ENCODE measurements at places on chromosomes 12 and 14. TPM values are rescaled to one million over a fixed set of nuclear protein-coding genes. Genes with fewer than 3 reads are reported as not detected.

TPH2 gene
- total RNA-seq: 1.8 TPM

MGST1 gene
- total RNA-seq: 20.3 TPM

TOMM20L gene
- total RNA-seq: not detected

KRT8 gene
- total RNA-seq: 12.0 TPM

PDZRN4 gene
- 10.9 TPM for total RNA-seq

P2RX7 gene
- 8.7 TPM for total RNA-seq

ADAM21 gene
- total RNA-seq: 0.69 TPM

EPYC gene
- not detected for total RNA-seq

HOXC9 gene
- total RNA-seq: 8.5 TPM

SFSWAP gene
- 39.9 TPM for total RNA-seq

CDKL1 gene
- total RNA-seq: 15.3 TPM

AQP6 gene
- 2.3 TPM for total RNA-seq

COCH gene
- total RNA-seq: 17.1 TPM

PTPRO gene
- 29.9 TPM for total RNA-seq

HHIPL1 gene
- 5.7 TPM for total RNA-seq

TAS2R20 gene
- 3.4 TPM for total RNA-seq

TSPAN8 gene
- total RNA-seq: 16.1 TPM

NOXRED1 gene
- 0.50 TPM for total RNA-seq

REP15 gene
- total RNA-seq: 1.7 TPM

FAM186B gene
- 0.10 TPM for total RNA-seq

GPR84 gene
- 0.99 TPM for total RNA-seq

STRN3 gene
- 54.4 TPM for total RNA-seq

KRT75 gene
- total RNA-seq: not detected

GRCh38 chr12:51270067-51270950, at the start of gene SMAGP:
Gene SMAGP (minus strand): TSS chr12:51270415. CDS start chr12:51269278, 1,137 bp downstream.
- DNase-seq: no peak
- H3K4me1 ChIP-seq: peaks cover 5% of the 10 kb centered on the region
- H3K36me3 ChIP-seq: no peaks in the 10 kb centered on the region
- H3K4me3 ChIP-seq: peak within 1 kb of the TSS; percentile 47
- no peak within 1 kb of the TSS for H3K27ac ChIP-seq

- no peaks in the 10 kb centered on the region for H3K27me3 ChIP-seq
- no peak for DNase-seq
- no peak overlapping the region for H3K4me3 ChIP-seq
- peaks cover 89% of the 10 kb centered on the region for H3K36me3 ChIP-seq
These were observed 15.7 kb downstream of the PGAM5 start for GRCh38 chr12:132726386-132726785.

DNA sequence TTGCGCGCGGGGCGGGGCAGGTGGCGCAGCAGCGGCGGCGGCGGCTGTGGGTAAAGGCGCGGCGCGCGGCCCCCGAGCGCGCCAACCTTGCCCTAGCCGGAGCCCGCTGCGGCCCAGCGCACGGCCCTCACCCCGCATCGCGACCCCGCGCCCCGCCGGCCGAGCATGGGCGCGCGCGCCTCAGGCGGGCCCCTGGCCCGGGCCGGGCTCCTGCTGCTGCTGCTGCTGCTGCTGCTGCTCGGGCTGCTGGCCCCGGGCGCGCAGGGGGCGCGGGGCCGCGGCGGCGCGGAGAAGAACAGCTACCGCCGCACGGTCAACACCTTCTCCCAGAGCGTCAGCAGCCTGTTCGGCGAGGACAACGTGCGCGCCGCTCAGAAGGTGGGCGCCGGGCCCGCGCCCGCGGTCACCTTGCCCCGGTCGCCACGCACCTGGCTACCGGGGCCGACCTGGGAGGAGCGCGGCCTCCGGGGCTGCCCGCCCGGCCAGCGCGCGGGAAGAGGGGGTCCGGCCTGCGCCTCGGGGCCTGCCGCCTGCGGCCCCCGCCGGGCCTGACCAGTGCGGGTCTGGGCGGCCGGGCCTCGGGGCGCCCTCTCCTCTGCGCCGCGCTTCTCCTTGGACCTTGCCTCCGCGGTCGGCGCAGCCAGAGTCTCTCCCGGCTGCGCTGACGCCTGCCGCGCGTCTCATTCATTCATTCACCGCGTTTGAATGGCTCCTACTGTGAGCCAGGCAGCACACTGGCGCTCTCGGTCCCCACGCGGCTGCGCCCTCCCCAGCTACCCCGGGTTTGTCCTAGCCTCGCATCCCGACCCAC, at the start of gene BRI3BP:
Gene BRI3BP (plus strand): TSS at position 20 of the 811 bp plus-strand sequence. CDS start 146 bp downstream, at position 166.
- peaks cover 14% of the 10 kb centered on the region for H3K4me1 ChIP-seq
- no peaks in the 10 kb centered on the region for H3K27me3 ChIP-seq
- no peak within 1 kb of the TSS for H3K27ac ChIP-seq
- H3K36me3 ChIP-seq: no peaks in the 10 kb centered on the region
- no peak for DNase-seq

DNA sequence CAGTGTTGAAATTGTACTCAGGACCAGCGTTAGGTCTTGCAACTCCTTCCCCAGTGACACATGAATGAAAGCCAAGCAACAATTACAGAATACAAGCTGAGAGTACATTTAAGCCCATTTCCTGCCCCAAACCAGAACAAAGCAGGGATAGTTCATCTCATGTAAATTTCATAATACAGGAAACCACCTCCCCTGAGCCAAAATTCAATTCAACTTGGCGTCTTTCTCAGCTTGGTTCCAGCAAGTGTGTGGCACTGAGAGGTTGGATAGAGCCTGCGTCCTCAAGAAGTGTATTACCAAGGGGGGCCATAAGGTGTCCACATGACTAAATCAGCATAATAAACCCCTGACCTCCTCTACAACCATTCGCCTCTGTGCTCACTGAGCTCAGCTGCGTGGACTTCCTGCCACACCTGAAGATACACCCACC, 278.9 kb upstream of the CRY1 start:
- no peak overlapping the region for H3K27ac ChIP-seq
- no peak overlapping the region for H3K4me3 ChIP-seq
- peaks cover 16% of the 10 kb centered on the region for H3K4me1 ChIP-seq
- no peaks in the 10 kb centered on the region for H3K36me3 ChIP-seq
- DNase-seq: no peak
- H3K27me3 ChIP-seq: no peaks in the 10 kb centered on the region

- peak overlapping the region; percentile 36 for H3K4me3 ChIP-seq
- peak; percentile 61 for DNase-seq
- no peak overlapping the region for H3K27ac ChIP-seq
- H3K36me3 ChIP-seq: peaks cover 33% of the 10 kb centered on the region
- H3K27me3 ChIP-seq: peaks cover 4% of the 10 kb centered on the region
- peaks cover 11% of the 10 kb centered on the region for H3K4me1 ChIP-seq
These were observed 103.3 kb upstream of the FKBP4 start for GRCh38 chr12:2691345-2692071.

- no peaks in the 10 kb centered on the region for H3K4me1 ChIP-seq
- H3K27ac ChIP-seq: no peak overlapping the region
- peaks cover 7% of the 10 kb centered on the region for H3K36me3 ChIP-seq
- no peaks in the 10 kb centered on the region for H3K27me3 ChIP-seq
These were observed 8.1 kb downstream of the LRRC43 start for GRCh38 chr12:122190842-122191668.

DNA sequence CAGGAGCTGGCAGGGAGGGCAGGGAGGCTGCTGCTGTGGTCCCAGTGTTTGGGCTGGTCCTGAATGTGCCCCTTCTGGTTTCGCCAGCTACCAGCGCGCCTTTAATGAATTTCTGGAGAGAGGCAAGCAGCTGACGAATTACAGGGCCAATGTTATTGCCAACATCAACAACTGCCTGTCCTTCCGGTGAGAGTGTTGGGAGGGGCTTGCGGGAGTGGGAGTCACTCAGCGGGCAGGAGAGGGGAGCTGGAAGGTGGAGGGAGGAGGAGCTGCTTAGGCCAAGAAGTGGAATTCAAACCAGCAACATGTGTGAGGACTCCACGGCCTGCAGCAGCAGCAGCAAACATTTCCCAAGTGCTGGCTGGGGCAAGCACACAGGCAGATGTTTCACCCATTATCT, 7.7 kb downstream of the TNFAIP2 start:
- H3K4me3 ChIP-seq: no peak overlapping the region
- peaks cover 38% of the 10 kb centered on the region for H3K4me1 ChIP-seq
- peak; percentile 58 for DNase-seq
- H3K36me3 ChIP-seq: peaks cover 56% of the 10 kb centered on the region
- H3K27ac ChIP-seq: no peak overlapping the region

DNA sequence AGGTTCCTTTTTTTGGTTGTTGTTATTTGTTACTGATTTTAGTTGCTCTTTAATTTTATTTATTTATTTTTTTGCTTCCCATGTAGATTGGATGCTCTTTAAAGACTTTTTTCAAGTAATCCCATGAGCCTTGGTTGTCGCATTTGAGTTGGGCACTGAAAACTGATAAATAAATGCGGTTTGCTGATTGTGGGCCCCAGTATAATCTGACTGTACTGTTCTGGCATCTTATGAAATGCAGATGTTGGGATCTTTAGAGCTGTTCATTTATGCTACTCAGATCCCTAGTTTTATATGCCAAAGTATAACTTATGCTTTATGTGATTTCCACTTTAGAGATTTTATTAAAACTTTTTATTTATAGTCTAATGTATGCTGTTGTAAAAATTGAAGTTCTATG, 33.3 kb downstream of the WNK1 start:
- H3K27ac ChIP-seq: no peak overlapping the region
- no peaks in the 10 kb centered on the region for H3K36me3 ChIP-seq
- H3K4me3 ChIP-seq: no peak overlapping the region
- H3K4me1 ChIP-seq: no peaks in the 10 kb centered on the region
- H3K27me3 ChIP-seq: no peaks in the 10 kb centered on the region
- DNase-seq: no peak

DNA sequence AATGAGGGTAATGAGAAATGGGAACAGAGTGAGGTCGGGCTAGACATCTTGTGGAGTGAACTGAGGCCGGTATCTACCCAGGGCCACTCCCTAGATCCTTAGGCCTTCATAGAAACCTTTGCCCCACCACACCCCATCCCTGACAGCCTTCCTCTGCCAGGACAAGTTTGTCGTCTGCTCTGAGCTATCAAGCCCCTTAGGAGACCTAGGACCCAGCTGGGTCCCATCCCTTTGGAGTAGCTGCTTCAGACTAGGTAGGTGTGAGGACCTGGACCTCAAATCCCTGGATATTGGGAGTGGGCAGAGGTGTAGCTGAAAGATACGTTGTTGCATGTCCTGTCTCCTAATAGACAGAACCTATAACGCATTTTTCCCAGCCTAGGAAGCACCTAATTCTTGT, at the start of gene TMEM253:
Gene TMEM253 (plus strand): TSS at position 136 of the 400 bp plus-strand sequence. CDS start 278 bp downstream, outside the sequence.
- no peaks in the 10 kb centered on the region for H3K36me3 ChIP-seq
- no peak within 1 kb of the TSS for H3K4me3 ChIP-seq
- DNase-seq: no peak
- peaks cover 46% of the 10 kb centered on the region for H3K4me1 ChIP-seq
- no peaks in the 10 kb centered on the region for H3K27me3 ChIP-seq

- H3K27me3 ChIP-seq: no peaks in the 10 kb centered on the region
- H3K36me3 ChIP-seq: no peaks in the 10 kb centered on the region
- no peak for DNase-seq
- no peaks in the 10 kb centered on the region for H3K4me1 ChIP-seq
- no peak overlapping the region for H3K27ac ChIP-seq
These were observed 103.6 kb downstream of the SCFD1 start for GRCh38 chr14:30725763-30726162.

- no peaks in the 10 kb centered on the region for H3K27me3 ChIP-seq
- H3K4me3 ChIP-seq: no peak overlapping the region
- peaks cover 26% of the 10 kb centered on the region for H3K36me3 ChIP-seq
- no peak for DNase-seq
- no peak overlapping the region for H3K27ac ChIP-seq
- H3K4me1 ChIP-seq: no peaks in the 10 kb centered on the region
These were observed 19.6 kb downstream of the LGMN start for GRCh38 chr14:92728759-92729364.

GRCh38 chr14:96090441-96091148, 51.4 kb downstream of the C14orf132 start:
- H3K27me3 ChIP-seq: no peaks in the 10 kb centered on the region
- DNase-seq: peak; percentile 68
- peaks cover 36% of the 10 kb centered on the region for H3K4me1 ChIP-seq
- peak overlapping the region; percentile 67 for H3K27ac ChIP-seq

- DNase-seq: no peak
- H3K4me1 ChIP-seq: peaks cover 29% of the 10 kb centered on the region
- H3K27ac ChIP-seq: peak overlapping the region; percentile 67
These were observed 1.1 kb upstream of the CDC42BPB start for GRCh38 chr14:103058164-103059055.

GRCh38 chr12:124416516-124417395, 121.9 kb downstream of the RFLNA start:
- peaks cover 83% of the 10 kb centered on the region for H3K36me3 ChIP-seq
- DNase-seq: no peak
- no peak overlapping the region for H3K4me3 ChIP-seq
- no peak overlapping the region for H3K27ac ChIP-seq

GRCh38 chr12:20629414-20630156, 65.5 kb upstream of the SLCO1C1 start:
- DNase-seq: no peak
- H3K4me1 ChIP-seq: no peaks in the 10 kb centered on the region
- no peaks in the 10 kb centered on the region for H3K27me3 ChIP-seq
- no peak overlapping the region for H3K4me3 ChIP-seq

- H3K36me3 ChIP-seq: no peaks in the 10 kb centered on the region
- peak overlapping the region; percentile 57 for H3K27ac ChIP-seq
These were observed 768 bp downstream of the PTPN11 start for GRCh38 chr12:112419297-112420133.

- peaks cover 24% of the 10 kb centered on the region for H3K36me3 ChIP-seq
- H3K4me3 ChIP-seq: no peak overlapping the region
- H3K27me3 ChIP-seq: no peaks in the 10 kb centered on the region
- no peak for DNase-seq
- H3K4me1 ChIP-seq: peaks cover 40% of the 10 kb centered on the region
- no peak overlapping the region for H3K27ac ChIP-seq
These were observed 41.9 kb downstream of the CDC42BPB start for GRCh38 chr14:103015426-103015825.

DNA sequence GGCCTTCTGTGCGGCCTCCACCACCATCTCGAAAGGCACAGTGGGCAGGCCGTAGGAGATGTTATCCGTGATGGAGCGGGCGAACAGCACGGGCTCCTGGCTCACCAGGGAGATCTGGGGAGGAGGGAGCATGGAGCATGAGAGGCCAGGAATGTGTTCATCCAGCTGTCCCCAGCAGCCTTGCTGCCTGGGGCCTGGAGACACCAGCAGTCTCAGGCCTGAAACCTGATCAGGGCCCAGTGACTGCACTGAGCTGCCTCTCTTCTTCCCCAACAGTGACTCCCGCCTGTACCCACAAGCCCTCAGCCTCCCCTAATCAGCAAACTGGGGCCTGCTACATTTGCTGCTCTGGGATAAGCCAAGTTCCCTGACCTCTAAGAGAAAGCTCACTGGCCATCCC, 30.9 kb downstream of the ABCB9 start:
- H3K4me3 ChIP-seq: no peak overlapping the region
- no peak overlapping the region for H3K27ac ChIP-seq
- no peaks in the 10 kb centered on the region for H3K4me1 ChIP-seq
- H3K27me3 ChIP-seq: no peaks in the 10 kb centered on the region
- no peak for DNase-seq

- no peak overlapping the region for H3K4me3 ChIP-seq
- peaks cover 20% of the 10 kb centered on the region for H3K4me1 ChIP-seq
- no peak for DNase-seq
These were observed 362.6 kb downstream of the BCL11B start for GRCh38 chr14:98909251-98909944.

Data from spinal cord (tissue), 10 donors.